ENCODE measurements at places on chromosomes 1 and 21.

GRCh38 chr21:45523411-45524101 is 18.7 kb downstream of the SLC19A1 start:
- DNase-seq: no peak

DNA sequence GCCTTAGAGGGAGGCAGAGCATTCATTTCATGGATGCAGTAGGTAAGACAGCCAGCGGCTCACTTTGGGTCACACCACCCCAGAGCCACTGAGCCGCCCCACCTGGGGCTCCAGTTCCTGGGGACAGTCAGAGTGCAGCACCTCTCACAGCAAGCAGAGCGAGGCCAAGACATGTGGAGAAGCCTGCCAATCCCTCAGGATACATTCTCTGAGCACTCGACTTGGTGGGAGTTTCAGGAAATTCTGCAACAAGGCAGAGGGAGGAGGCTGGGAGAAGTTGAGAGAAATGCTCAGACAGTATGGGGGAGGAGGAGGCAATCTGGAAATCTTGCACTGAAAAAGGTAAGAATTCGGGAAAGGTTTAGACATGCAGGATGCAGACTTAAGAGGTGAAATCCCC is 60.8 kb upstream of the WLS start:
- no peak for DNase-seq

- peak; percentile 60 for DNase-seq
These were observed 1.0 kb downstream of the PLPP3 start for GRCh38 chr1:56578138-56578962.

DNA sequence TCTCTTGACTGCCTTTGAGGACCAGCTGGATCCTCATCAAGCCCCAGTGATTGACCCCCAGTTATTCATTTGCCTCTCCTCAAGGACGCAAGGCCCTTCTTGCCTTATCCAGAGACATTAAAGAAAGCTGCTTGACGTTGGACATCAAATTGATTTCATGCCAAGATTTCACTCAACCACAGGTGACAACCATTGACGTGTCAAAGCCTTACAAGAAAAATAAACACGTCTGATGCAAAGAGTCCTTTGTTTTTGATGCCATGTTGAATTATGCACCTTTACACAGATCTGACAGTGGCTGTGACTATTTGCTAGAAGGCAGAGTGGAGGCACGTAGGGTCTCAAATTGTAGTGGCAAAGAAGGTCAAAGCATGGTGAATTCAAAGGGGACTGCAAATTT is 666.2 kb upstream of the CAMK1G start:
- DNase-seq: no peak

GRCh38 chr1:87956072-87956471 is 627.4 kb downstream of the LMO4 start:
- DNase-seq: no peak

- no peak for DNase-seq
These were observed 55.6 kb downstream of the CLSTN1 start for GRCh38 chr1:9767964-9768668.

Data from HEK293T (cell line).